ENCODE measurements at places on chromosomes 5 and 9. TPM values are rescaled to one million over a fixed set of nuclear protein-coding genes. Genes with fewer than 3 reads are reported as not detected.

ARID3C gene
- 6.7 TPM for total RNA-seq

GRCh38 chr5:21711866-21712758, 1141.0 kb downstream of the CDH12 start:
- no peak for DNase-seq

COL15A1 gene
- 0.10 TPM for total RNA-seq

DNA sequence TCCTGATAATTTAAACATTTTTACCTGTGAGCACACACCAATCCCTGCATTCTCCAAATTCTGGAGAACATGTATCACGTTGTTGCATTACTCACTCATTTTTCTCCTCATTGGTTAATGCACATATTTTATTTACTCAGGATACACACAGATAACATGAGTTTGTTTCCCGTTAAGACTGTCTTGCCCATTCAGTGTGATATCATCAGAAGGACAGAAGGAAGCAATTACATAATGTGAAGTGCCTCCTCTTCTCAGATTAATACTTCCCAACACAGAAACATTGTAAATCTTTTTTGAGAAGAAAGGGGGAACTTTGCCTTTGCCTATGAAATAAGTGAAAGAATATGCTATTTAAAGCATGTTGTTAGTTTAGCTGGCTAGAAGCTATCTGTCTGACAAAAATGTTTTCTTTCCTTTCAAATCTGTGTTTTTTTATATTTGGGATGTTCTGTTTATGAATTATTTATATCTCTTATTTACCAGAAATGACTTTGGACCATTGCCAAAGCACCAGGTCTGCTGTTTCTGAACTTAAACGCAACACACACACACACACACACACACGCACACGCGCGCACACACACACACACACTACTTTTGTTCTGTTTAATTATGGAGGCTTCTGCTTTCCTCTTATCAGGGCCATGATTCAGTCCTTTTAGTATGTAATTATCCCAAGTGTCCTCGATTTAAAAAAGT, 186.5 kb downstream of the CHSY3 start:
- no peak for DNase-seq

BARX1 gene
- not detected for total RNA-seq

- DNase-seq = peak; percentile 54
Observed at GRCh38 chr5:154757814-154758406, 2.7 kb downstream of the LARP1 start.

TGFBR1 gene
- total RNA-seq = 17.0 TPM

DNA sequence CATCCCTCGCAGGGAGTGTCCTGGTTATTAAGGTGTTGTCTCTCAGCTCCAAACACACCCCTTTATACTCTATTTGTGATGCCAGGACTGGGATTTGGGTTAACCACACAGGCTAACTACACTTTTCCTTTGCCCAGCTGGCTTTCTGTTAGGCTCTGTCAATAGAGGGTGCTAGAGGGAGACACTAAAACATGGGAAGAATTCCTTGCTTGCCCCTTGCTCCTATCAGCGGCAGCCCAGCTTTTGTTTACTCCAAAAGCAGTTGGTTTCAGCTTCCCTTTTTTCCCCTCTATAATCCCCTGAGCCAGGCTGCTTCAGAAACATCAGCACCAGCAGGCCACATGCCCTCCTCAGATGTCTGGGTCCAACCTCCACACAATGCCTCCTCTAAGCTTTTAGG, 297.1 kb downstream of the KCTD16 start:
- DNase-seq = no peak

LCN15 gene
- total RNA-seq = not detected

DNA sequence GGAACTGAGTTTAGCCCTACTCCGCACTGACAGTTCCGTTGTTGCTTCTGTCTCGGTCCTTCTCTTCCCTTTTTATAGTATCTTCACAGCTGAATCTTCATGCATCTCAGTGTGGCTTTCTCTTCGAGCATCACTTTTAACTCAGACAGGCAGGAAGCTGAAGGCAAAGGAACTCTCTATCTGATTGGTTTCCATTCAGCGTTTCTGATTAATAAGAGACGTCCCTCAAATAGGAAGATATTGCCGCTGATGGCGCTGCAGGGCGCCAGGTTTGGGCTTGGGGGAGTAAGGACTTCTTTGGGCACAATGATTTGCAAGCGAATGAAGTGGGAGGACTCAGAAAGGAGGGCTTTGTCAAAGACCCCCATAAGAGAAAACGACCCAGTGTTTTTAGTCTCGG, at the start of gene CDH9:
Gene CDH9 (minus strand): TSS at position 111 of the 400 bp plus-strand sequence. CDS start 50,253 bp downstream, outside the sequence.
- DNase-seq = no peak

PCDHB15 gene
- 0.83 TPM for total RNA-seq
